ENCODE measurements at places on chromosomes 4 and X. TPM values are rescaled to one million over a fixed set of nuclear protein-coding genes. Genes with fewer than 3 reads are reported as not detected.

The ARMCX1 gene
- 0.34 TPM for total RNA-seq

The TRAM1L1 gene
- 0.45 TPM for total RNA-seq

The BEX1 gene
- total RNA-seq: not detected

The SYN1 gene
- 0.22 TPM for total RNA-seq

The MAOA gene
- total RNA-seq: 1.3 TPM

All from A549 treated with Mapracorat at 1 μM for 4 hours (cell line).